LHCN-M2 (cell line): ENCODE measurements at places on chromosomes 3 and 15. TPM values are rescaled to one million over a fixed set of nuclear protein-coding genes. Genes with fewer than 3 reads are reported as not detected.

SLC9A9 gene
- total RNA-seq: 7.9 and 8.4 TPM in 2 replicates

NLGN1 gene
- 0.26 TPM in 1 of 2 replicates, not detected in the other for total RNA-seq

CD80 gene
- total RNA-seq: not detected in 2 replicates

RTP3 gene
- not detected in 2 replicates for total RNA-seq

B3GNT5 gene
- total RNA-seq: 42.1 and 52.6 TPM in 2 replicates

APOD gene
- total RNA-seq: 2.8 and 3.8 TPM in 2 replicates

GADL1 gene
- 0.06 TPM in 2 replicates for total RNA-seq

NR1I2 gene
- not detected in 2 replicates for total RNA-seq

RUBCN gene
- total RNA-seq: 18.5 and 24.8 TPM in 2 replicates

FSTL1 gene
- 194 and 212 TPM in 2 replicates for total RNA-seq

UBE2E1 gene
- total RNA-seq: 44.3 and 65.8 TPM in 2 replicates

- DNase-seq: no peak
These were observed 904.3 kb downstream of the NSUN3 start for GRCh38 chr3:94967196-94967595.

- no peak for DNase-seq
These were observed 2.1 kb downstream of the ITGA11 start for GRCh38 chr15:68429691-68430470.

DNA sequence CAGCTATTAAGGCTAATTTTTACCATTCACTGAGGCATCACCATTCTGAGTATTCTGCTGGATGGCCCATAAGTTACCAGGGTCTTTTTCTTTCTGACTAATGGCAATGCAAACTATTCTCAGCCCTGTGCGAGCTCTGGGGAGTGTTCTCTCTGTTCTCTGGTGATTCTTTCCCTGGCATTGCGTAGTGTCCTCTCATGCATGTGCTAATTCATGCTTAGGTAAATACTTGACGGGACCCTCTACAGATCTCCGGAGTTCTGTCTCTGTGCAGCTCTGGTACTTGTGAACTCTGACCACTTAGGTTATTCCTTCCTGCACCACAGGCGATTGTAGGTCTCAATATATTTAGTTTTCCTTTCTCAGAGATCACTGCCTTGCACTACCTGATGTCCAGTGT, 34.8 kb downstream of the UBE2E1 start:
- DNase-seq: no peak

DNA sequence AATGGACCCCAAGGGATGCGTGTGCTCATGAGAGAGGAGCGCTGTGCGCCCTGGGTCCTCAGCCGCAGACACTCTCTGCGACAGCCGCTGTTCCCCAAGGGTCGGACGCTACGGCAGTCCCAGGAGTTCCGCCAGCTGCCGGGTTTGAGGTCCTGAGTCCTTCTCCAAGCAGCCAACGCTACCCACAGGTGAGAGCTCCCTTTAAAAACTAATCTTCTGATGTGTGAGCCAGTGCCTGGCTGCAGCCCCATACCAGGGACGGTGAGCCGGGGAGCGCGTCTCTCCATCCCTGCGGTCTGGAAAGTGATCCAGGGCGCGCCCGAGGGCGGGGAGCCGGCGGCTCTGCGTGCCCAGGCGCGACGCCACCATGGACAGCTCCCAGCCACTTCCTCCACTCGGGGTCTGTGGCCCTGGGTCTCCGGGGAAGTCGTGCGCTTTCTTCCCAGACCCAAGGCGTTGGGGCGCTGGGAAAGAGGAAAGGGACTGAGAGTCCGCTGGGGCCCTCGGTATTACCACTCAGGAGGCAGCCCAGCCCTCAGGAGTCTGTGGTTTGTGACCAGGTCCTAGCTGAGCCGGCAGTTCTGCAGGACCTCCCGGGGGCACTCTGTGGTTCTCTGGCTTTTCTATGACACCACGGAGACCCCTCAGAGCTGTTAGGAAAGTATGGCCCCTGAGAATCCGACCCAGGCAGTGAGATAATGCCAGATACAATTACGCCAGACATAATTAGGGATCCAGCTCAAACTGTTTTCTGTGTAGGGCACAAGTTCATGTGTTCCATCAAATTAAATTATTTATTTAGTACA, 1.4 kb downstream of the CEMIP start:
- peak; percentile 35 for DNase-seq

- peak; percentile 20 for DNase-seq
These were observed 951.6 kb downstream of the DIPK2A start for GRCh38 chr3:144923046-144923775.

- DNase-seq: peak; percentile 33
These were observed 259 bp upstream of the CILP start for GRCh38 chr15:65211482-65211982.

DNA sequence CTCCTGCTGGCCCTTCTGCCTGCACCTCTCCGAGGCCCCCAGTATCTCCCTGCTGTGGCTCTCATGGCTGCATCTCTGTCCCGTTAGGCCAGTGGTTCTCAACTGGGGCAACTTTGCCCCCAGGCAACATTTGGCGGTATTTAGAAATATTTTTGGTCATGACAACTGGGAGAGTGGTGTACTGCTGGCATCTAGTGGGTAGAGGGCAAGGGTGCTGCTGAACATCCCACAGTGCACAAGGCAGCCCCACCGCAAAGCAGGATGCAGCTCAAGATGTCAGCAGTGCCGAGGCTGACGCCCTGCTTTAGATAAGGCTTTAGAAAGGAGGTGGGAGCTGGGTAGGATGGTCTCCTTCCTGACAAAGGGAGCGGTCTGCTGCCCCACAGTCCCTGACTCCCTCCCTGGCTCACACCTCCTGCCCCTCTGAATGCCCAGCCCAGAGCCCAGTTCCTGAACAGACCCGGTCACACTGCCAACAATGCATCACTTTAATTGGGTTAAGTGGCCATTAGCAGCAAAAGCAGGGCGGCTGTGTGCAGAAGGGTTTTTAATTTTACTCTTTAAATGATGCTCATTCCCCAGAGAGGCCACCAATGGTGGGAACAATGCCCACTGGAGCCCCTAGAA, 68.8 kb upstream of the TMEM115 start:
- no peak for DNase-seq

GRCh38 chr3:144466540-144466939, 494.9 kb downstream of the DIPK2A start:
- DNase-seq: no peak

DNA sequence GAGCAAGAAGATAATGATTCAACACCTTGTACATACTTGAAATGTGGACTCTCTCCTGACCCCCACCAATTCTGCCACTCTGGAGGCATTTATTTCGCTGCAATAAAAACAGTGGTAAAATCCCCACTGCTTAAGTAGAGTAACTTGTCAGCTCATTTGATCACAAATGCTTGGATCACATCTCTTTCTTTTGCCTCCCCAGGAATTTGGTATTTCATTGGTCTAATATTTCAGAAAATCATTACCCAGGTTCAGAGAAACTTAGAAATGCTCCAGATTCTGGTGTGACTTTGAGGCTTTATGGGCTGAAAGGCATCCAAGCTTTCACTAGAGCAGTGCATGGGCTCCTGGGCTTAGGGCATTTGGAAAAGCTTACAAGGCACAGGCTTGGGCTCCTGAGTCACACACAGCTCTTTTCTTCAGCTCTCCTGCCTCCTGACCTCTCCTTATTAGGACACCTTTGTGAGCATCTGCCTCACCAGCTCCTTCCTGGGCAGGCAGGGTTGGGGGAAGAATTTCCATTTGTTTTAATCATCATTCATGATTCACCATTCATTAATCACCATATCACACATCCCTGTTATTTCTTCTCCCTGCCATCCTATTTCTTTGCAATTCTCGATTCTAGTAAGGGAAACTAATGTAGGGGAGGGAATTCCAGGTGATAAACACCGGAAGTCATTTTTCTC, 22.5 kb downstream of the CDCP1 start:
- DNase-seq: peak; percentile 97

DNA sequence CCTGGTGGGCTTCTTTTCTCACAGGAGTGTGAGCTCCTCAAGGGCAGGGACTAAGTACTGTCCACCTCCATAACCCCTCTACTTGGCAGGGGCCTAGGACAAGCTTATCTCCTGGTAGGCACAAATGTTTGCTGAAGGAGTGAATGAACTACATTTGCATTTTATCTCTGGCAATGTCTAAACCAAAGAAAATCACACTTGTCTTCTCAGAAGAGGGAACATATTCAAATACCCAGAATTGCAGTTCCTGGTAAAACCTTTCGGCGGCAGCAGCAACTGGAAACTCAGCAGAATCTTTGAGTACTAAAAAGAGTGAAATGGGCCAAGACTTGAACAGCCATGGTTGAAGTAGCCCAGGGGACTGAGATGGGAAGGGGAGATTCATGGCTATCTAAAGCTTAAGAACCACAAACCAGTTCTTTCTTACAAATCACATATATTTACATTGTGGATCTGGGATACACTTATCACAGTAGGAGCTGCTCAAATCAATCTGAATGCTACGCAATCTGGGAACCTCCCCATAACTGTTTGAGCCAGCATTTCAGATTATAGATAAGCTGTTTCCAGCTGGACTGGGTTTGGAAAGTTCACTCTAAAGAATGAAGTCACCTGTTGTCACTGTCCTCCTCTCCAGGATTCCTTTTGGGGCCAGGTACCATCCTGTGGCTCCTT, 18.7 kb upstream of the PTPN9 start:
- DNase-seq: no peak

DNA sequence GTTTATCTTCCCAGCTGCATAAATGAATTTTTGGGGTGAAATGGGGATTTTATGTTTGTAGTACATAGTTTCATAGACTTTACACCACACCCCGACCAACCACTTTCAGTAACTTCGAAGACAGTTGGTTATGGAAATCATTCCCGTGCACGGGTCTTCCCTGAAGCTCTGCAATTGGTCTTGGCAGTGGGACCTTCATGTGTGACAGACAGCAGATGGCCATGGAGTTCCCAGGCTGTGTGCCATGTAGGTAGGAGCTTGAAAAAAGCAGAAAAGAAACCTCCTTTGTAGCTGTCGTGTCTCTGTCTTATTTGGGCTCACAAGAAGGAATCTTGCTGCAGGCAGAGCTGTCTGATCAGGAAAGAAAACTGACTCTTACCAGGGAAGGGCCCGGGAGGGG, 25.9 kb downstream of the EXOG start:
- no peak for DNase-seq

DNA sequence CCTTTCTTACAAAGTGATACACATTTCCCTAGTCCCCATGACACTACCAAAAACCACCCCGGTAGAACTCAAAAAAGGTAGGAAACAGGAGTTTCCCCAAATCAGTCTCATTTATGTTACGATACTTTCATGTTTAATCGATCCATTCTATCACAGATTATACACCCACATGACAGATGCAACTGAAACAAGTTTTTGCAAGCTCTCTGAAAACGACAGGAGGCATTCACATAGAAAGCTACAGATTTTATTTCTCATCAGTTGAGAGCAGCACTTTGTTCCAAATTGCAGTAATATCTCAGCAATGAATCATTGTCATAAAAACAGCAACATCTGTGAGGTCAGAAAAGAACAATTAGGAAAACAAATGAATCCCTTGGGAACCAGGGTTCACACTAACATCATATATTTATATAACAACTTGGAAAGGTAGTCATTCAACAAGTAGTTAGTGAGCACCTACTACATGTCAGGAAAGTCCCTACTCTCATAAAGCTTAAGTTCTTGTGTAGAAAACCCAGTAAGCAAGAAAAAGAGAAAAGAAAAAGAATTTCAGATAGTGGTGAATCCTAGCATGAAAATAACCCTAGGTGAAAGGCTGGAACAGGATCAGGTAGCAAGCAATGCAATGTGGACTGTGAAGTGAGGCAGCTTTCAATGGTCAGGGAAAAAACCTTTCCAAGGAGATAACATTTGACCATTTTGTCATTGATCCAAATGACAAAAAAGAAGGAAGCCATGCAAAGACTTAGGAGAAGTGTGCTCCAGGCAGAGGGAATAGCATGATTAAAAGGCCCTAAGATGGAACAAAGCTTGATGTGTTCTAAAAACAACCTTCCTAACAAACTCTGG, 8.3 kb downstream of the PLD1 start:
- DNase-seq: peak; percentile 84

- DNase-seq: no peak
These were observed 269.2 kb upstream of the LRTM1 start for GRCh38 chr3:55197021-55197420.

- DNase-seq: no peak
These were observed 102.9 kb upstream of the ABHD17C start for GRCh38 chr15:80591938-80592825.

DNA sequence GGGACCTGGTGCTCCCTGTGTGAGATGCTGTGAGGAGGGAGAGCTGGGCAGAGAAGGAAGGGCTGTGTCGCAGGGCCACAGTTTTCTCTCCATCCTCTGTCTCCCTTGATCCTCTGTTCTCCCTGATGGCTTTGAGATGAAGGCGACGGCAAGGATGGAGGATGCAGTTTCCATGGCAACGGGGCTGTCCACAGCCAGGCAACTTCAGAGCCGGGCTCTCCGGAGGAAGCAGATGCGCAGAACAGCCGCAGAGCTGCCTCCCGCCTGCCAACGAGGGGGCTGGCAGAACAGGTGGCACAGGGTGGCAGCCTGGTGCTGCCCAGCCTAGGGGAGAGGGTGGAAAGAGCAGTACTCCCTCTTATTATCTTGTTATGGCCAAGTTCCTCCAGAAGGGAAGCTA, 9.9 kb upstream of the GRM2 start:
- no peak for DNase-seq

DNA sequence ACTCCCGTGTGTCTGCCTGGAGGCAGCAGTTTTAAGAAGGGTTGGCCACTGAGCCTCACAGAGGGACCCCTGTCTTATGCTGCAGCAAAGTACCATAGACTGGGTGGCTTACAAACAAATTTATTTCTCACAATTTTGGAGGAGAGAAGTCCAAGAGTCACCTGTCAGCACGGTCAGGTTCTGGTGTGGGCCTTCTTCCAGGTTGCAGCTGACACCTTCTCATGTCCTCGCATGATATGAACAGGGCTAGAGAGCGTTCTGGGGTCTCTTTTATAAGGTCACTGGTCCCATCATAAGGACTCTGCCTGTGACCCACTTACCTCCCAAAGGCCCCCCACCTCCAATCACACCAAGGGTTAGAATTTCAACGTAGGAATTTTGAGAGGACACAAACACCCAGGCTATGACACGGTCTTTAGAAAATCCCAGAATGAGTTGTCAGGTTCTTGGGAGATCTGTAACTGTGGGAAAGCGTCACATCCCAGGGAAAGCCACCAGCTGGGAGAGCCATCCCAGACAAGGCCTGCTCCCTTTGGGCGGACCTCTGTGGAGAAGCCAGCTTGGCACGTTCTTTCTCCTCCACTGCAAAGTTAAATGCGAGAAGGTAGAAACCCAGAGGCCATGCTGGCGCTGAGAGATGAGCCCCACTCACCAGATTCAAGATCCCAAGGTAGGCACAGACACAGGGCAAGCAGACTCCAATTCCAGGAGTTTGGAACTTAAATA, at the start of gene FBXW12:
Gene FBXW12, plus strand, starts transcription at position 569 of the 726 bp plus-strand sequence. CDS start 549 bp downstream, outside the sequence.
- DNase-seq: no peak

GRCh38 chr3:81863756-81864155, 102.3 kb upstream of the GBE1 start:
- DNase-seq: no peak

- peak; percentile 19 for DNase-seq
These were observed 32.1 kb upstream of the TMEM207 start for GRCh38 chr3:190481779-190482178.

GRCh38 chr3:143784446-143784845, 63.8 kb downstream of the SLC9A9 start:
- DNase-seq: peak; percentile 33

DNA sequence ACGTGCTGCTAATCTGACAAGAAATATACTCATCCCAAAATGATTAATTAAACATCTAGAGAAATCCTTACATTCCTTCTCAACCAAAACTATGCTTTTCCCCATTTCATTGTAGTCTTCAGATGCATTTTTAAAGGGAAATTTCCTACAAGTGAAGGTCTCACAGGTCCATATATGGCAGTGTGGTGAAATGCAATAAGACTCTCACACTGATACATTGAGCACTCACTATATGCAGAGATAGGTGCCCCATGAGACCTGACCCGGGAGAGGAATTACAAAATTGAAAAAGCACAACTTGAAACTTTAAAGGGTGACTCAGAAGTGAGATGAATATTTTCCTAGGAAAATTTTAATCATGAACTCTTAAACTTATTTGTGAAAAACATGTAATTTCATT, 629.2 kb upstream of the NAALADL2 start:
- peak; percentile 29 for DNase-seq
